ENCODE measurements at places on chromosomes 6 and 20.

DNA sequence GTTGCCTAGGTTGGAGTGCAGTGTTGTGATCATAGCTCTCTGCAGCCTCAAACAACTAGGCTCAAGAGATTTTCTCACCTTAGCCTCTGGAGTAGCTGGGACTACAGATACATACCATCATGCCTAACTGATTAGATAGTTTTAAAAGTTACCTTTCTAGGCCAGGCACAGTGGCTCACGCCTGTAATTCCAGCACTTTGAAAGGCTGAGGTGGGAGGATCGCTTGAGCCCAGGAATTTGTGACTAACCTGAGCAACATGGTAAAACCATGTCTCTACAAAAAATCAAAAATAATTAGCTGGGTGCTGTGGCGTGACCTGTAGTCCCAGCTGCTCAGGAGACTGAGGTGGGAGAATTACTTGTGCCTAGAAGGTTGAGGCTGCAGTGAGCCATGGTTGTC, 41.2 kb downstream of the SLC17A5 start:
- DNase-seq = no peak

DNA sequence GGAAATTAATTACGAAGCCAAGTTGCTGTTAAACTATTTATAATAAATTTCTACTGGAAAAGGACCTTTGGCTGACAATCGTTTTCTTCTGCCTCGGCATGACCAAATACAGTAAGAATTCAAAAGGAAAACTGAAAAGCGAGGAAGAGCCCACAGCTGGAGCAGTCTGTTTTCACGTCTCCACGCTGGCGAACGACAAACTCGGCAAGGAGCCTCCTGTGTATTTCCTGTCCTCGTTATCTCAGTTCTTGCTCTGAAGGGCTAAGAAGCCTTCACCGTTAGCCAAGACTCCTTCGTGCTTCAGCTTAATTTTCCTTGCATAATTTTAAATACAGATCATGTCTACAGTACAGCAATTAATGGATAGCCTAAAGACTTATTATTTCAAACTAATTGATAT, 214.3 kb upstream of the PLCB4 start:
- DNase-seq = peak; percentile 45

- no peak for DNase-seq
Measured at GRCh38 chr6:24630856-24631505, 15.0 kb downstream of the KIAA0319 start.

DNA sequence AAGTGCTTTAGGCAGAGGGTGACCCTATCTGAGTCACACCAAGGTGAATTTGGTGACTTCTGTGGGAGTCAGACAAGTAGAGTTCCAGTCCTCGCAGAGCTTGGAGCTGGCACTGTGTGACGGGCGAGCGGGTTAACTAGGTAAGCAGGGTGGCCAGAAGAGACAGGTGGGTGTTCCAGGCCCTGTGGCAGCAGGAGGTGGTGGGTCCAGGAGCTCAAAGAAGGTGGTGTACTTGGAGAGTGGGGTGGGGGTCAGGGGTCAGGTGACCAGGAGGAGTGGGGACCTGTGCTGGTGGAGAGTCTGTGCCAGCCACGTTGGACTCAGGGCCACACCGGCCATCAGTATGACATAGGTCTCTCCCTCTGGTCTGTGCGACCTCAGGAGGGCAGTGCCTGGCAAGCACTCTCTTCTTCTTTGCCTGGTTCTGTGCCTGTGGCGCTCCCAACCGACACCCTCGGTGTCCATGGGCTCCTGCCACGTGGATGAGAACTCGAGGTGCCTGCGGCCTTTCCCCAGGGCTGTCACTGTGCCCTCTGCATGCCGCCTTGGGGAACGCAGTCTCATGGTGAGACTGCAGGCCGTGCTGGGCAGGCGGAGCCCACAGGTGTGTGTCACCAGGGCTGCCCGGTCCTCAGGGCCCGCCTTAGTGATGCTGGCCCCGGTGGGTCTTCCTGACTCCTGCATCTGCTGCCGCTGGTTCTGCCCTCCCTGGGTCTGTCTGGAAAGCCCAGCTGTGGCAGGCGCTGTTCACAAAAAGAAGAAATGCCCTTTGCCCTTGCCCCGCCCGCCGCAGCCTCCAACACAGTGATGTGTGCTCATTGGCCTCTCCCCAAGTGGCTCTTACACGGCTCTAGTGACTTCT, 1.6 kb downstream of the MRGBP start:
- no peak for DNase-seq

GRCh38 chr20:63057171-63058117, 50.7 kb upstream of the BHLHE23 start:
- no peak for DNase-seq

- DNase-seq = no peak
Measured at GRCh38 chr20:53194306-53195290, 222.4 kb downstream of the TSHZ2 start.

- DNase-seq = no peak
Measured at GRCh38 chr6:42419490-42420280, 32.0 kb downstream of the TRERF1 start.

GRCh38 chr6:13467216-13467600, 20.2 kb downstream of the GFOD1 start:
- DNase-seq = no peak

GRCh38 chr6:41122373-41122772, 31.8 kb downstream of the TREML1 start:
- no peak for DNase-seq

DNA sequence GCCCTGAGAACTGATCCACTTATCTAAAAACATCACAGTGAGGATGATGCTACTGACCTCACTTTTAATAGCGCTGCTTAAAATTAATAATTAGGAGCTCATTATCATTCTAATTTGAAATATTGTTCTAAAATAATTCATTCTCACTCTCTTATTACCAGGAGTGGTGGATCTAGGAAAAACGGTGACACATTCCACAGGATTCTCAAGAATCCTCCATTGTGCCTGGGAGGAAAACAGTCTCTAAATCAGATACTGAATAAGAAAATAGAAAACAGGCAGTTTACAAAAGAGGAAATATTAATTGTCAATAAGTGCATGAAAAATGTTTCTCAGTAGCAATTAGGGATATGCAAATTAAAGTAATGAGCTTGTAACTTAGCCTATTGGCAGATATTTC, 187.4 kb downstream of the TENT5A start:
- DNase-seq = no peak

GRCh38 chr20:45971425-45971674, 653 bp downstream of the ZNF335 start:
- no peak for DNase-seq

DNA sequence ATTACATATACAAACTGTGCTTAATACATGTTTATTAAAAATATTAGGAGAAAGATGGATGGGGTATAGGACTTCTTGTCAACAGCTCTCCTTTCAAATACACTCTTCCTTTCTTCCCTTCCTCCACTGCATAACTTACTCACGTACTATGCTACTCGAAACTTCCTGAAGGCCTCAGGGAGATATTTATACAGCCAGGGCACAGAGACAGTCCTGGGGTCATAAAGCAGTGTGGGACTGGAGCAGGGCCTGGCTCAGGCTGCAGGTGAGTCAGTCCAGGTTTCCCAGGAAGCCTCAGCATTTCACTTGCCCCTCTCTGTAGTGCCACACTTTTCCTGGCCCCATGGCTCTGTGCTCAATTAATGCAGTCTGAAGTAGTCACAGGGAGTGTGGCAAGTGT, 157.0 kb downstream of the UBE3D start:
- no peak for DNase-seq

DNA sequence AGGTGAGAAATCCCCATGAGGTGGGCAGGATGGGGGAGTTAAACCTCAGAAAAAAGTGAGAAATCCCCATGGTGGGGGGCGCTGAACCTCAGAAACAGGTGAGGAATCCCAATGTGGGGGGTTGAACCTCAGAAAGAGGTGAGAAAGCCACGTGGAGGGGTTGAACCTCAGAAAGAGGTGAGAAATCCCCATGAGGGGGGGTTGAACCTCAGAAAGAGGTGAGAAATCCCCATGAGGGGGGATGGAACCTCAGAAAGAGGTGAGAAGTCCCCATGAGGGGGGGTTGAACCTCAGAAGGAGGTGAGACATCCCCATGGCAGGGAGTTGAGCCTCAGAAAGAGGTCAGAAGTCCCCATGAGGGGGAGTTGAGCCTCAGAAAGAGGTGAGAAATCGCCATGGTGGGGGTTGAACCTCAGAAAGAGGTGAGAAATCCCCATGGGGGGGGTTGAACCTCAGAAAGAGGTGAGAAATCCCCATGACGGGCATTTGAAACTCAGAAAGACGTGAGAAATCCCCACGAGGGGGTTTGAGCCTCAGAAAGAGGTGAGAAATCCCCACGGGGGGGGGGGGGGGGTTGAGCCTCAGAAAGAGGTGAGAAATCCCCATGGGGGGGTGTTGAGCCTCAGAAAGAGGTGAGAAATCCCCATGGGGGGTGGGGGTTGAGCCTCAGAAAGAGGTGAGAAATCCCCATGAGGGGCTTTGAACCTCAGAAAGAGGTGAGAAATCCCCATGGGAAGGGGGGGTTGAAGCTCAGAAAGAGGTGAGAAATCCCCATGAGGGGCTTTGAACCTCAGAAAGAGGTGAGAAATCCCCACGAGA, 14.3 kb upstream of the GOPC start:
- no peak for DNase-seq

GRCh38 chr6:36357872-36358225, 21.2 kb upstream of the BNIP5 start:
- DNase-seq = peak; percentile 41

GRCh38 chr6:34154668-34155447, 9.0 kb upstream of the GRM4 start:
- peak; percentile 29 for DNase-seq

DNA sequence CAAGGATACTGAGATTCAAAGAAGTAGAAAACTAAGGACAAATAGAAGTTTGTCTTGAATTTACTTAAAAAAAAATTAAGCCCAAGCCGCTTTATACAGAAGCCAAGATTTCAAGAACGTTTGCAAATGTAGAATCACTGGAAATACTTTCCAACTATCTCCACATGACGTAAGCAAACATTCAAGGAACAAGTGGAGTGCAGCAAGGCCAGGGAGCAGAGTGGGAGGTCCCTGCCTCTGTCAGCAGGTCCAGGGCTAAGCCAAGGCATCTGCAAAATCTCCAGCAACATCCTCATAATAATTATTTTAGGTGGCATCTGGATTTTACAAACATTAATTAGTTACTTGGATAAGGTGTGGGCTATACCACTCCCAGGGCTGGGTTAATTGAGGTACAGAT, 60.1 kb upstream of the AKIRIN2 start:
- no peak for DNase-seq

- no peak for DNase-seq
Measured at GRCh38 chr6:1593286-1593957, 16.3 kb upstream of the FOXC1 start.

GRCh38 chr20:48851579-48851978, 23.8 kb upstream of the PREX1 start:
- no peak for DNase-seq

DNA sequence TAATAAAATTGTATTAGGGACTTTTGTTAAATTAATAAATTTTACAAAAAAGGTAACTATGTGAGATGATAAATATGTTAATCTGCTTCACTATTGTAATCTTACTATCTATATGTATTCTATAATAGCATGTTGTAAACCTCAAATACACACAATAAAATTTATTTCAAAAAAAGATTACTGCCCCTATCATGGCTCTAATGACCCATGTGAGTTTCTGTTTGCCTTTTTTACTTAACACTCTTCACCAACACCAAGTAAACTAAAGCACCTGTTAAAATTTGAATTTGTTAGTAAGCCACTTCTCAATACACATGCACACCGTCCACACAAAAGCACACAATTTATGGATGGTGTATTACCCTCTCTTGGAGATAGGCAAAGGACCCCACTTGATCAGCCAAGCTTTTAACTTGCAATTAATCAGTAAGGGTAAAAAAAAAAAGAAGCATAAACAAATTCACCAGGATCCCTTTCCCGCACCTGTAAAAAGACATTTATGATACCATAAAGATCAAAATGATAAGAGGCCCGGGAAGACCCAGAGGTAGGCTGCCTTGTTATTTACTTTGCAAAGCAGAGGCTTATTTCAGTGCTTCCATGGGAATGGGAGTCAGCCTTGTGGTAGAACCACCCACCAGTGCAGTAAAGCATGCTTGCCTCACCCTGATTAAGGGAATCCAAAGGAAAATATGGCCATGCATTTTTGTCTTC, 28.6 kb upstream of the PKHD1 start:
- DNase-seq = no peak

Measured in mucosa of gallbladder (tissue), 1 donor.